ENCODE measurements at places on chromosomes 7 and 10.

- DNase-seq: no peak
These were observed 1.5 kb upstream of the HECW1 start for GRCh38 chr7:43110791-43111535.

GRCh38 chr7:9890092-9890491 lies 1083.6 kb upstream of the PHF14 start:
- no peak for DNase-seq

GRCh38 chr7:81430150-81430549 lies 339.7 kb downstream of the HGF start:
- no peak for DNase-seq

DNA sequence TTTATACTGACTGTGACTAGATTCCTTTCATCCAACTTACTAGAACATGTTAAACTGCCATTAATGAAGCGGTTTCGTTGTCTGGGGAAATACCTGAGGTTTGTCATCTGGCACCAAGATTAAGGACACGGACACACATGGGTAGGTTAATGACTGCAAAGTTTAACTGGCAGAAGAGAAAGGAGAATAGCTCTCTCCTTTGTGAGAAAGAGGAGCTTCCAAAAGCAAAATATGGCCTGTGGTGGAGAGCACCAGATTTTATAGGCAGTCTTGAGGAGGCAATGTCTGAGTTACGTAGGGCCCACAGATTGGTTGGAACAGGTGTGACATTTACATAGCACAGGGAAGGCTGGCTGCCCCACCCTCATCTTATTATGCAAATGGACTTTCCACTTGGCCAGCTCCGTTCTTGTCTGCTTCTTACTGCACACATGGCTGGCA lies 1193.0 kb upstream of the CELF2 start:
- no peak for DNase-seq

GRCh38 chr7:51187941-51188340 lies 128.7 kb downstream of the COBL start:
- DNase-seq: no peak

DNA sequence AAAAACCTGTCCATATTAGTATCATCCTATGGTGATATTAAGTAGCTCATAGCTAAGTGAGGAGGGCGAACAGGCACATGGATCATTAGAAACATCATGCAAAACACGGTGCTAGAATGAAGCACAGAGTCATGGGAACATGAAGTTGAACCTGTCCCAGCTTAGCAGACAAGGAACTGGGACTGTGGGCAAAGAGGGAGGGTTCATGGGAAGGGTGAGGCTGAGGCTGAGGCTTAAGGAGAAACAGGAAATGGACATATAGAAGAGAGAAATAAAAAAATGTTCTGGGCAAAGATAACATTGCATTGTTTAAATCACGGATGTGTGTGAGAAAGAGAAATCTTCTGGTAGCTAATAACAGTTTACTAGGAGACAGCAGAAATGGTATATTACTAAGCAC lies 708.1 kb downstream of the GRID1 start:
- DNase-seq: no peak

DNA sequence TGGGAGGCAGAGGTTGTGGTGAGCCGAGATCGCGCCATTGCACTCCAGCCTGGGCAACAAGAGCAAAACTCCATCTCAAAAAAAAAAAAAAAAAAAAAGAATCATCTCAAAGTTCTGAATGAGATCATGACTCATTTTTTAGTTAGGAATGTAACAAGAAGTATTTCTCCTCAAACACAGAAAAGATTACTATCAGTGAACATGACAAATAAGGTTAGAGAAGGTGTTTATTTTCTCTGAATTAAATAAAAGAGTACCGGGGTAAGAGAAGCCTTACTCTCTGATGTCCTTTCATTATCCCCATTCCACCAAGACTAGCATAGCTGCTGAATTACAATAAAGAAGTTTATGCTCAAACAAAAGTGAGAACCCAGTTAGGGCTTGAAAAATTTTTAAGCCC lies 50.1 kb downstream of the IPMK start:
- no peak for DNase-seq

GRCh38 chr7:18555120-18555519 lies 59.6 kb downstream of the HDAC9 start:
- no peak for DNase-seq
